ENCODE measurements at places on chromosomes 1 and 21.

GRCh38 chr1:153262070-153262366, 2.5 kb downstream of the LORICRIN start:
- peak; percentile 46 for DNase-seq

- no peak for DNase-seq
Observed at GRCh38 chr21:33902349-33902748, 13.3 kb downstream of the ATP5PO start.

- no peak for DNase-seq
Observed at GRCh38 chr1:224216382-224216781, 33.3 kb downstream of the DEGS1 start.

DNA sequence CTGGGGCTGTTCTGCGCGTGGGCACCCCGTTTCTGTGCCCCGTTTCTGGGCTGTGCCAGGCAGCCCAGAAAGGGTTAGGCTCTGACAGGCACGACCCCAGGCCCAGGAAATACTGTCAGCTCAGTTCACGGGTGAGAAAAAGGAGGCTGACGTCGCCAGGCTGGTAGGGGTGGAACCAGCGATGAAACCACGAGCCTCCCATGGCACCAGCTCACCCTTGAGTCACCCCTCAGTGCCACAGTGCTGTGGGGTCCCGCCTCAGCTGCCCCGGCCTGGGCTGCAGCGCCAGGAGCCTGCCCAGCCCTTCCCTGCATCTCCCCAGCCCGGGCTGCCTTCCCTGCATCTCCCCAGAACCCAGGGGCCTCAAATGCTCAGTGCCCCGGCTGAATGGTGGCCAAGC, 11.5 kb downstream of the MEGF6 start:
- DNase-seq, result no peak

GRCh38 chr1:222979561-222979960, 163.5 kb downstream of the TLR5 start:
- DNase-seq, result no peak

DNA sequence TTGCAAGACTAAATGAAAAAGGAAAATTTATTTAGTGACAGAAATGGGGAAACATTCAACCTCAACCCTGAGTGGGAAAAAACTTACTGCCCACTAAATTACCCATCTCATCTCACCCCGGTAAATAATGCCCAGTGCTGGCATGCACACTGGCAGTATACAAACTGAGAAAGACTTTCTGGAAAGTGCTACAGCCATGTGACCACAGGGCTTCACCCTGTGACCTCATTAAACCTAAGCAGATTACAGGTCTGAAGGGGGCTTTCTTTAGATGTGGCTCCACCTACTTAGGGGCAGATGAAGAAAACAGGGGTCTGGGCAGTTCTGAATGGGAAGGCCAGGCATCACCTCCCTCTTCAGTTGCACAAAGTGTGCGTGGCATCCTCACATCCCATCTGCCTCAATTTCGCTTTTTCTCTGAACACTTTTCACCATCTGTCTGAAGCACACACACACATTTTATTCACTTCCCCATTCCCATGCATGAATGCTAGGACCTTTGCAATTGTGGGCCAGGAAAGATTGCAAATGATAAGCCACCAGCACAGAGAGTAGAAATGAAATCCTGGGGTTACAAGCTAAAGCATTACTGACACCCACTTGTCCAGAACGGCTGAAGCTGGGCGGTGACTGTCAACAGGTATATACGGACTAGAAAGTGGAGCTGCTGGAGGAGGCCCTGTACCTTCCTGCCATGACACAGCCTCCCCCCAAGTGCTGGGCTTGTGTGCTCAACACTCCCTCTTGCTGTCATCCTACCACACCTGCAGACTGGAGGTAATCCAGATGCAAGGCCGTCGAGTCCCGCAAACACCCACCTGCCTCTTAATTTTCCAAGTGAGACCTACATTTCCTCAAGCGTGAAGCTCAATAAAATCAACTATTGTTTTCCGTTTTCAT, 2.7 kb downstream of the NADK start:
- DNase-seq, result no peak

GRCh38 chr1:114232691-114233090, 79.0 kb upstream of the SYT6 start:
- no peak for DNase-seq

DNA sequence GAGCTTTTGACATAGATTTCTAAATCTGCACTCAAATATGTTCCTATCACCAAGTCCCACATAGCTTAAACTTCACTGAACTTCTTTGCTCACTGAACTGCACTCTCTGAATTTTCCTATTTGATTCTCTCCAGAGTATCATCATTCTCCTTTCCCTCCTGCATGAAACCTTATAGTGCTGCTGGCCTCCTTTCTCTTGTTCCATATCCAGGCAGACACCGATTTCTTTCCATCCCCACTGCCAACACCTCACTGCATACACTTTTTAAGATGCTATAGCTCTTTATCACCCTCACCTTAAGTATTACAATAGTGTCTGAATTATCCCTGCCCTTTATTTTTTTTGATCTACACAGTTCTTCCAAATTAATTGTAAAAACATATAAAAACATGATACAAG, 3.1 kb upstream of the TRIM45 start:
- DNase-seq, result no peak

DNA sequence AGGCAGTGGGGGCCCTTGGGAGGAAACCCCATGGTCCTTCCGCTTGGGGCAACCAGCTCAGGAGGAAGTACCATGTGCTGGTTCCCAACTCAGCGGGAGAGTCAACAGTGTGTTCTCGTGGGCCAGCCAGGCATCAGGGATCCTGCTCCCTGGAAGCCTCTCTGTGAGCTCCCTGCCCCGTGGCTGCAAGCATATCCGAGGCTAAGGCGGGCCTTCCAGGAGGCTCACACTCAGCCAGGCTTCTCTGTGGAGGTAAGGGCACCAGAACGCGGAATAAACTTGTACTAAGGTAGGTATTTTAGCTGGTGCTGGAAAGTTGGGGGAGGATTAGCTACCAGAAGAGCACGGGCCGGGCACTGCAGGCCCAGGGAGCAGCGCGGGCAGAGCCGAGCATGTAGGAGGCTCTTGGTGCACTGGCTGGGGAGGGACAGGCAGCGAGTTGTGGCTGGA, 74.7 kb upstream of the POU3F1 start:
- no peak for DNase-seq

- DNase-seq, result peak; percentile 39
Observed at GRCh38 chr21:36697851-36698384, 997 bp upstream of the SIM2 start.

DNA sequence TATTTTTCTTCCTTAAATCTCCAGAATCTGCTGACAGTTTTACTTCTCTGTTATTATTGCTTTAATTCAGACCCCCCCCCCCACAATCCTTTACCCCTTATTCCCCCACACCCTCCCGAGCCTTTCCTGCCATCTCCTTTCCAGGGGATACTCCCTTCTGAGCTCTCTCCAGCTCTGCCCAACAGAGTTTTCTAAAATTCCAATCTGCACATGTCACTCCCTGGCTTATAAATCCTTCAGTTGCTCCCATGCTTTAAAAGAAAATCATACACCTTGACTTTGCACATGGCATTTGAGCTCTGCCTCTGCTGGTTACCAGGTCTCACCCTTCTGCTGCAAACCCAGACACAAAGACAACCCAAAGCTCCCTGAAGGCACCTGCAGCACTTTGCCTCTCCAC, 11.7 kb upstream of the EPS8L3 start:
- DNase-seq, result no peak

- no peak for DNase-seq
Observed at GRCh38 chr1:21568809-21569385, 59.7 kb downstream of the ALPL start.

GRCh38 chr21:39406065-39406464, 39.5 kb downstream of the LCA5L start:
- DNase-seq, result no peak

DNA sequence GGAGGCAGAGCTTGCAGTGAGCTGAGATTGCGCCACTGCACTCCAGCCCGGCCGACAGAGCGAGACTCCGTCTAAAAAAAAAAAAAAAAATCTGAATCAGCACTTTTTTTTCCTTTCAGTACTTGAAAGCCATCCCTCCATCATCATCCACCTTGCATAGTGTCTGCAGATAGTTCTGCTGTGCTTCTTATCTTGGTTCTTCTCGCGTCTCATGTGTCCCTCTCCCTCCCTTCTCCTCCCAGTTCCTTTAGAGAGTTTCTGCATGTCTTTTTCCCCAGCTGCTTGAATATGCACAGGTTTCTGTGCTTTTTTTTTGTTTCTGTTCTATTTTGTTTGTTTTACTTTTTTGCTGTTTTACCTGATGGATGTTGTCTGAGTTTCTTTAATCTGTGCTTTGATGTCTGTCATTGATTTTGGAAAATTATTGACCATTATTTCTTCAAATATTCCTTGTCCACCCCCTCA, 3.9 kb upstream of the COL18A1 start:
- no peak for DNase-seq

GRCh38 chr1:238485912-238486209, 595.1 kb upstream of the ZP4 start:
- DNase-seq, result no peak

- no peak for DNase-seq
Observed at GRCh38 chr1:94543893-94544635, 2.5 kb upstream of the F3 start.

GRCh38 chr1:245488346-245489129, 333.8 kb downstream of the KIF26B start:
- DNase-seq, result no peak

- DNase-seq, result no peak
Observed at GRCh38 chr1:217186664-217187063, 444.2 kb downstream of the GPATCH2 start.

- no peak for DNase-seq
Observed at GRCh38 chr1:51960262-51960661, 30.2 kb downstream of the RAB3B start.

DNA sequence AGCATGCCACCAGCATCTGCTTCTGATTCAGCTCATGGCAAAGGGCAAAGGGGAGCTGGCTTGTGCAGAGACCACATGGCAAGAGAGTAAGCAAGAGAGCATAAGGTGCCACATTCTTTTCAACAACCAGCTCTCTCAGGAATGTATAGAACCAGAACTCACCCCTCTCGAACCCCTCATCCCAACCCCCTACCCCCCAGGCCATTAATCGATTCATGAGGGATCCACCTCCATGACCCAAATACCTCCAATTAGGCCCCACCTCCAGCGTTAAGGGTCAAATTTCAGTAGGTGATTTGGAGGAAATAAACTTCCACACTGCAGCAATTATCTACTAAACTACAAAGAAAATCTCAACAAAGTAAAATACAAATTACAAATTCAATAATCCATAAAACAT, 32.2 kb upstream of the LRRC7 start:
- DNase-seq, result no peak

DNA sequence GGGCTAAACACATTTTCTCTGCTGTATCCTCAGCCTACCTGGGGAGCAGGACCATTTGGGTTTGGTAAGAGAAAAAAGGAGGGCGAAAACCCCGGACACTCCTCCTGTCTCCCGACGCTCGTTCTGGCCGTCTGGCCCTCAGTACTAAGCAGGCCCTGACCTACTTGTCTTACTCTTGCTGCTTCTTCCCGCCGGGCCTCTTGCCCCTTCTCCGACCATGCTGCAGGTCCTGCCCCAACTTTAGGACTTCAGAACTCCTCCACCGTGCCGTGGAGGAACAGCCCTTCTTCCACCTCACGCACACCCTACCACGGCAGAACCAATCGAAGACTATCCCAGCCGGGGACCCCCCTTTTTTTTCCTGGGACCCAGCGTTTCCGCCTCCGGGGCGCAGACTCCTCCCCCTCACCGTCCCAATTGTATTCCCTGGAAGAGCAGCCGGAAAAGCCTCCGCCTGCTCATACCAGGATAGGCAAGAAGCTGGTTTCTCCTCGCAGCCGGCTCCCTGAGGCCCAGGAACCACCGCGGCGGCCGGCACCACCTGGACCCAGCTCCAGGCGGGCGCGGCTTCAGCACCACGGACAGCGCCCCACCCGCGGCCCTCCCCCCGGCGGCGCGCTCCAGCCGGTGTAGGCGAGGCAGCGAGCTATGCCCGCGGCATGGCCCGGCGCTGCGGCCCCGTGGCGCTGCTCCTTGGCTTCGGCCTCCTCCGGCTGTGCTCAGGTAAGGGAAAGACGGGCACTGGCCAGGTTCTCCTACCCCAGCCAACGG, at the start of gene CHRNB2:
Gene CHRNB2, plus strand, starts transcription at position 393 of the 771 bp plus-strand sequence. Its CDS starts 267 bp downstream, at position 660.
- peak; percentile 82 for DNase-seq

- no peak for DNase-seq
Observed at GRCh38 chr1:230144010-230144614, 77.1 kb downstream of the GALNT2 start.

DNA sequence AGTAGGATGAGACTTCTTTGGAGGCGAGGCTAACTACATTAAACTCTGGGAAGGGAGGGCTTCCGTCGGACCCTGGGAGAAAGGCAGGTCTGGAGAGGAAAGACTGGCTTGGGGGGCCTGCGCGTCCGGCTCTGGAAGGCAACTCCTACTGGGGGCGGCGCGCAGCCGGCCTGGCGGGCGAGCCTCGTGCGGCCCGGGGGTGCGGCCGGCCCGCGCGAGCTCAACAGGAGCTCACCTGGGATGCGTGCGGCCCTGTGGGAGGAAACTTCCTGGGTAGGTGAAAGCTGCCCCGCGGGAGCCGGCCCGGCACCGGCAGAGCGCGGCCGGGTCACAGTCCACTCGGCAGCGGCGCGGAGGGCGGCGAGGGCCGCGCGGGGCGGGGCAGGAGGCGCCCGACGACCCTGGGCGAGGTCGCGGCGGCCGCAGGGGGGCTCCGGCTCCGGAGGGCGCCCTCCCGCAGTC, 449 bp downstream of the EPS15 start:
- peak; percentile 73 for DNase-seq

DNA sequence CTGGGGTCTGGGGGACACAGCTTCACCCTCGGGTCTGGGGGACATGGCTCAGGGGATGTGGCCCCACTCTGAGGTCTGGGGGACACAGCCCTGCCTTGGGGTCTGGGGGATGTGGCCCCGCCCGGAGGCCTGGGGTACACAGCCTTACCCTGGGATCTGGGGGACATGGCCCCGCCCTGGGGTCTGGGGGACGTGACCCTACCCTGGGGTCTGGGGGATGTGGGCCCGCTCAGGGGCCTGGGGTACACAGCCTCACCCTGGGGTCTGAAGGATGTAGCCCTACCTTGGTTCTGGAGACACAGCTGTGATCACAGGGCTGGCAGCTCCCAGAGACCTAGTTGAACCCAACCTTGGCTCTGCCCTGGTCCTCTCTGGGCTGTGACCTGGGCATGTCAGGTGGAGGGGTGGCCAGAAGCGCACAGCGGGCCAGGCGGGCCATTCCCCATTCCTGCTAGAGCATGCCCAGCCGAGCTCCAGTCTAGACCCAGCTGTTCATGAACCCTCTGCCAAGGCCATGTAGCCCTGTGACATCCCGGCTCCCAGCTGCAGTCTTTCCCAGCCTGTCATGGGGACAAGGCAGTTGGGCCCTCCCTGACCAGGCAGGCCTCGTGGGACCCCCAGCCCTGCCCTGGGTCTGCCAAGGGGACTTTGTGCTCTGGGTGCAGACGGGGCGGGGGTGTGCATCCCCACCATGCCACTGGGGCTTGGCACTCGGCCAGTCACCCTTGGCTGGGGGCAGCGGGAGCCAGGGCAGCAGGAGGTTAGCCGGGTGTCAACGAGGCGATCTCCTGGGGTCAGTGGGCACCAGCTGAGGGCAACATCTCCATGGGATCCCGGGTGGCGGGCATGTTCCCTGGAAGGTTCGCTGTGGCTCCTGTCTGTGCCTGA, 43.9 kb downstream of the WNT9A start:
- no peak for DNase-seq
